ENCODE measurements at places on chromosomes 7 and 10. TPM values are rescaled to one million over a fixed set of nuclear protein-coding genes. Genes with fewer than 3 reads are reported as not detected.

DNA sequence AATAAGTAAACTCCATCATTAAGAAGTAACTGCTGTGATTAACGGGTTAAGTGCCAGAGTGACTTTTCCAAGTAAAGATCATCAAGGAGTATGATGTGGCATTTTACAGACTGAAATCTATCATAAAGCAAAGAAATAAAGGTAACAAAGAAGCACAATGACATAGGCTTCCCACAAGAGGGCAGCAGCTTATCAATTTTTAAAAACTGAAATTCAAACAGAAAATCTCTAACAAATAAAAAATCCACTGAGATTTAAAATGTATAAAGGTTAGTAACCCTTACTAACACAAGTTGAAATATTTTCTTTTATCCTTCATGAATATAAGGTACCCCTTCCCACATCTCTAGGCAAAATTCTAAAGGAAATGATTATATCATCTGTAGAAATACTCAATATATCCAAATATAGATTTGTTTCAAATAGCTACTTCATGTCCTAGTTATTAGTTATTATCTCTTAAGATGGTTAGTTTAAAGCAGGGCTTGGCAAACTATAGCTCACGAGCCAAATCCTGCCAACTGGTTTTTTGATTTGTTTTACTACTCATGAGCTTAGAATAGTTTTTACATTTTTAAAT lies 29.2 kb downstream of the FAM3C start:
- DNase-seq, result peak; percentile 47

DNA sequence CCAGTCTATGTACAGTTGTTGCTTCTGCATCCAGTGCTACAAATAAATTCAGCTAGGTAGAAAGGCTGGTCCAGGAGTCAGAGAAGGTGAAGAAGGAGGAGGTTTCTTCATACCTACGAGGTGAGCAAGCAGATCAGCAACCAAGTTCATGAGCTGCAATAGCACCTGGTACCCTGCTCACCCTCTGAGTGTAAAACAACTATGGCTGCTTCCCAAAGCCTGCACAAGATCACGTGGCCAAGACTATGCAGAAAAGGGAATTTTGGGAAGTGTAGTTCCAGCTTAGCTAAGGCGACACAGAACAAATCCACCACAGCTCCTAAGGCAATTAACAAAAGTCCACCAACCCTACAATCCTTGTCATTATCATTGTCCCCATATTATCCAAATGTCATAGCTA lies 95.9 kb upstream of the AUTS2 start:
- DNase-seq, result no peak

GRCh38 chr7:39086638-39087360 lies 109.1 kb downstream of the POU6F2 start:
- DNase-seq, result no peak

Gene NOLC1
- total RNA-seq, result 19.4 TPM

GRCh38 chr10:98378722-98379121 lies 36.3 kb downstream of the PYROXD2 start:
- no peak for DNase-seq

Gene MRPS17
- 18.1 TPM for total RNA-seq

- no peak for DNase-seq
Measured at GRCh38 chr7:25173184-25173583, 48.1 kb upstream of the CYCS start.

DNA sequence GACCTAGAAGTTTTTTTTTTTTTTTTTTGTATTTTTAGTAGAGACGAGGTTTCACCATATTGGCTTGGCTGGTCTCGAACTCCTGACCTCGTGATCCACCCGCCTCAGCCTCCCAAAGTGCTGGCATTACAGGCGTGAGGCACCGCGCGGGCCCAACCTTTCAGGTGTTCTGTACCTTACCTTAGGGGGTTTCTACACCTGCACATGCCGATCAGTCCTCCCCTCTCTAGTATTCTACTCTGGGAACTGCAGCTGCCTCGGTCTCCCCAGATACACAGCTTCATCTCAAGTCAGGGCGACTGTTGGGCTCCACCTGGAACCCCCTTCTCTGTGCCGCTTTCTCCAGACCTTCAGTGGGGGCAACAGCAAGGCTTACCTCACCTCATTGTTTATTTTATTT lies 79.9 kb downstream of the TACC2 start:
- no peak for DNase-seq

Gene AASS
- total RNA-seq, result 15.9 TPM

GRCh38 chr10:132326344-132326889 lies 5.6 kb upstream of the LRRC27 start:
- no peak for DNase-seq

Gene GPRIN2
- not detected for total RNA-seq

Gene PIP4K2A
- total RNA-seq, result 27.9 TPM

DNA sequence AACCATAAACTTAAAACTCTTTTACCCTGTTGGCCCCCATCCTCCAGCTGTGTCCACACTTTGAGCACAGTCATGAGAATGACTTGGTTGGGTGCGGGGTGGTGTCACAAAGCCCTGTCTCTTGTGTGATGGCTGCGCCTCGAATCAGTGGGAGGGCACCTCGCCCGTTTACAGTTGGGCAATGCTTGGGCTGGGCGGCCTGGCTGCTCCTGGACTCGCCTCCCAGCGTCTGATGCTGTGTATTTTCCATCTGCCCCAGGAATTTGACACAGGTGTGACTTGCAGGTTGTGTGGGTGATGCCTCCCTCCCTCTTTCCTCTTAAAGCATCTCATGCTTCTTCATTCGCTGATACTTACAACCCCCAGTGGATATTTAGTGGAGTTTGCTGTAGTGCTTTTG lies 33.7 kb downstream of the CHST12 start:
- no peak for DNase-seq

Gene MLXIPL
- not detected for total RNA-seq

DNA sequence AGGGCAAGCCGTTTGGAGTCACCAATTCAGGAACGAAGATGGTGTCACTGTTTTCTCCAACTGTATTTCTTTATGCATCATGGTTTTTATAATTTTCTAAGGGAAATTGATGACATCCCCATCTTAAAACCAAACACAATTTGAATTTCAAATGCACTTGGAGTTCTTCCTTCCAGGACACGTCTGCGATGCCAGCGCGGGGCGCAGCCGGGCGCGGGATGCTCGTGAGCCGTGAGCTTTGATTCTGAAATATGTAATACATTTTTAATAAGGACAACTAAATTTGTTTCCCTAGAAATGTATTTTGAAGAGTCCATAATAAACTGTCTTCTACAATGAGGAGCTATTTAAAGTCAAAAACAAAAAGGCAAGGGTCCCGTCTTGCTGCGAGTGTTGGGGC lies 492.1 kb downstream of the DNAJB6 start:
- no peak for DNase-seq

Gene VPS37D
- total RNA-seq, result 3.8 TPM

DNA sequence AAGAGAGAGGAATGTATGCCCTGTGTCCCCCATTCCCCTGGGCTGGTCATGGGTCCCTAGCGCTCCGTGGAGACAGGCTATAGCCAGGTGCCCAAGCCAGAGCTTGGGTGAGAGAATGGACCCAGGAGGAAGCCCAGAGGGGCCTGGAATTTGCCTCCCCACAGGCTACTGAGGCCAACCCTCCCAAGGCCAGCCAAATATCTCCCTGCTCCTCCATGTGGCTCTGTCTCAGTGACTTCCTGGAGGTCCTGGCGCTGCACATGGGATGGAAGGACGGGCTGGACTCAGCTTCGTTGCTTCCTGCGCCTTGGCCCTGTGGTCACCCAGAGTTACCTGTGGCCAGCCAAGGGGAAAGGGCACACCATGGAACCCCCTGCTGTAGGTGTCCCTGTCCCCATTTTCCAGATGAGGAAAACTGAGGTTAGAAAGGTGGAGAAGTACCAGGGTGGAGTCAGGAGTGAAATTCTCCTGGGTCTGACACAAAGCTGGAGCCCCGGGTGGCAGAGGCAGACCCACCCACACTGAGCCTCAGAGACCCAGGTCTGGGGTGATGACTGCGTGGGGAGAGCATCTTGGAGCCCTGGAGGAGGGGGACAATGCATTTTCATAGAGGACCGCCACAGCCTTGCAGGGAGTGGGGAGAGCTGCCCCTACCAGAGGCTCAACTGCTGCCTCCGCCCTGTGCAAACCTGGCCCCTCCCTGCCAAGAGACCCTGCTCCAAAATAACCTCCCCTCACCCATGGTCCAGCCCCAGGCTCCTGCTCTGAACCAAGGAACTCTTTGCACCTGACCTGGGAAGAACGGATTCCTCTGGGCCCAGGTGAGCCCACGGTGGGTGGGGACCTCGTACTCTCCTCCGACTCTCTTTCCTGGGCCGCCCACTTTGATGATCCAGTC lies 42.6 kb downstream of the TMEM270 start:
- no peak for DNase-seq

GRCh38 chr10:36608251-36608650 lies 517.1 kb upstream of the ANKRD30A start:
- peak; percentile 89 for DNase-seq

DNA sequence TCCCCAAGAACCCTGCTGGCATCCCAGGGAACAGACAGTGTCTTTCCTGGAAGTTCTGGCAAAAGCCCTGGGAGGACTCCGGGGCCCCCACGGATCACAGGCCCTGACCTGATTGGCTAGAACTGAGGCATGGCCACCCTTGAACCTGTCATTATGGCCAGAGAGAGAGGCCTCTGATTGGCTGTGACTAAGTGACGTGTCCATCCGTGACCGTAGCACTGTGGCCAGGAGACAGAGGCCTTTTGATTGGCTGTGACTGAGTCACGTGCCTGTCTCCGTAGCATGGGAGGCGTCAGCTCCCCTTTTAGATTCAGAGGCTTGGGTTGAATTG lies 163.8 kb downstream of the RGS10 start:
- no peak for DNase-seq

DNA sequence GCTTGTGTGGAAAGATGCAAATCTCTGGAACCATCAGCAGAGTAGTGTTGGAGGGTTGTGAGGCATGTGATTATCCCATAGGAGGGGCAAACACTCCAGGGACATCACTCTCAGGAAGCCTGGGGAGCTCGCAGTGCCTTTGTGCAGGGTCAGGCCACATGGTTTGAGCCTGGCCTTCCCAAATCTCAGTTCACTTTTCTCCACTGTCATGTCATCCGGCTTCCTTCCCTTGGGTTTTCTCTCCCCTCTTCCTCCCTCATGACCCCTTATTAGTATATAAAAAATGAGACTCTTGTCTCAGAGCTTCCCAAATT lies 20.4 kb downstream of the TSPAN14 start:
- no peak for DNase-seq

DNA sequence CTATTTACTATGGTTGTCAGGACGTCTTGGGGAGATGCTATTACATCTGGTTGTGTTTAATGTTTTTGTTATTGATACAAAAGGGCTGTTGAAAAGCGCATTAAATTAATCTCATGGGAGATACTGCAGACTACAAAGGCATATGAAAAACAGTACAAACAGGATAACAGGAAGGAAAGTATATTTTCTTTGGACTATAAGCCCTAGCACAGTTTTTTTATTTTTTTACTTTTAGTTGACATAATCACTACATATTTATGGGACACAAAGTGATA lies 341.3 kb downstream of the ARL4A start:
- DNase-seq, result peak; percentile 86

- no peak for DNase-seq
Measured at GRCh38 chr7:69232445-69233376, 365.6 kb upstream of the AUTS2 start.

DNA sequence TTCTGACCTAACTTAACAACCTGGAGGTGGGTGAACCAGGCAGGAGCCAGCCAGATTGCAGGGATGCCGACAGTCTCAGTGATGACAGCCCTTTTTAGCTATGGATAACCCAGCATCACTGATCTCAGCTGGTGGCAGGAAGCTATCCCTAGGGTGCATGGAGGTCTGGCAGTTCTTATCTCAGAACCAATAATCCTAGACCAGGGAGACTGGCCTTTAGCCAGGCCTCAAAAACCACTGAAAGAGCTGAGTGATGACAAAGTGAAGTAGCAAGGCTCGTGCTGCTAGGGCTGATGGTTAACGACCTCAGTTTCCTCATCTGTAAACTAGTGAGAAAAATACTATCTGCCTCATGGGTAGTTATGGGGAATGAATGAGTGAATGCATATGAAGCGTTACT lies 112.5 kb downstream of the RALA start:
- no peak for DNase-seq

Gene AOAH
- total RNA-seq, result 0.51 TPM

DNA sequence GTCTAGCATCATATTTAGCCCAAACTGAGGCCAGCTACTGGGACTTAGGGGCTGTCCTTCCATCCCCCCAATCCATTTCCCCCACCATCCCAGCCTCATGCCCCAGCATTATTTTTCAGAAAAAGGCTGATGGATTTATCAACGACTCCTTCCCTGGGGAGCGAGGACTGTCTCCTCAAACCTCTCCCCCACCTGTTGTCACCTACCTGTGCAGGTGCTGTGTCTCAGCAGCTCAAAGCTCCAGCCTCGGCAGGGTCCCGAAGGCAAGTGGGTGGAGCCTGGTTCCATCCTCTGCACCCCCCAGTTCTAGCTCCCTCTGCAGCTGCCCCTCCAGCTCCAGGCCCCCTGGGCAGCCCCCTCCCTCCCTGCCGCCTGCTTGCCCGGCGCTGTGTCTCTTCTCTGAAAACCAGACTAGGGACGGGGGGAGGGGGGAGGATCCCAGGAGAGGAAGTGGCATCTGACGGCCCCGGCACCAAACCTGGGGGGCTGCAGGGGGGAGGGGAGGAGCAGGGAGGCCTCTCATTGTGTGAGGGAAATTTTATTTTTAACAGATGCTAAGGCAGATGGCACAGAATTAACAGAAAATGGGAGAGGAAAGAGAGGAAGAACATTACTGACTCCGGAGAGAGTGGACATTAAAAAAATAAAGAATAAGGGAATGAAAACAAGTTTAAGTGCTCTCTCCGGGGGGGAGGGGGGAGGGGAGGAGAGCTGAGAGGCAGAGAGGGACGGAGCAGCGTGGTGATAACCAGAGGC lies 61.7 kb upstream of the PAX2 start:
- DNase-seq, result no peak

DNA sequence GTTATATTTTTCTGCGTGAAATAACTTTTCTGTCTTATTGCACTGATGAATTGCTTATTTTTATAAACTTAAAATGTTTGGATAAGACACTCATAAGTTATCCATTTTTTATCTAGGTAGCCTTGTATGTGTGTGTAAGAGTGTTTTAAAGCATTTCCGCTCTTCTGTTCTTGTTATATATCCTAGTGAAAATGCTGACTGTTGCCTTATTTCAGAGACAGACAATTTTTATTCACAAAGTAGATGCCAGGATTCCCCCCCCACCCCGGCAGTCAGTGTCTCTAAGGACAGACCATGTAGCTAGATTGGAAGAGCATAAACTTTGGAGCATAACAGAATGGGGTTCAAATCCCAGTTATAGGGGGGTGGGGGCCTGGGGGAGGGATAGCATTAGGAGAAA lies 1.6 kb downstream of the SMC3 start:
- no peak for DNase-seq

DNA sequence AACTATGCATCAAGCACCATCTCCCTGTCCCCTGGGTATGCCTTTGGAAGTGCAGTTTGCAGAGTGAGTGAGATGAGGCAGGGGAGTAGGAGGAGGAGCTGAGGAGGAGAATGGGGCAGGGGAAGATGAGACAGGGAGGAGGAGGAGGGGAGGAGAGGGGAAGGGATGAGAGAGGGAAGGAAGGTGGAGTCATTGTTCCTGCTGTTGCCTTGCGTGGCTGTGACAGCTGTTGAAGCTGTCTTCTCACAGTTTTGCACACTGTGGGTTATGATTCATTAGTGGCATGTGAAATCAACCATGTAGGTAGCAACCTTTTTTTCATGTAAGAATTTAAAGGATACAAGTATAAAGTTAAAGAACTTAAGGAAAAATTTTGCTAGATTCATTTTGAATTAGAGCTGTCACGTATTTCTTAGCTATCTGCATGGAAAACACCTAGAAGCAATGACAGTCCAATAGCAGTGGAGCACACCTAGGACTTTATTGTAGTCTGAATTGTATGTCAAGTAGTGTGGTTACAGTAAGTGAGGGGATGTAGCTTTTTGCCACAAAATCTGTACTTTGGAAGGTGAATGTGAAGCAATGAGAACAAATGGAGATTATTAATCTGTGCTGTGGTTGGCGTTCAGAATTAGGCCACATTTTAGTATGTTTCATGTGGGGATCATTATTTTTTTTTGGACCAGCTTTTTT lies 21.7 kb downstream of the CCM2 start:
- DNase-seq, result peak; percentile 50
